ENCODE measurements at places on chromosomes 13 and 19. TPM values are rescaled to one million over a fixed set of nuclear protein-coding genes. Genes with fewer than 3 reads are reported as not detected.

DNA sequence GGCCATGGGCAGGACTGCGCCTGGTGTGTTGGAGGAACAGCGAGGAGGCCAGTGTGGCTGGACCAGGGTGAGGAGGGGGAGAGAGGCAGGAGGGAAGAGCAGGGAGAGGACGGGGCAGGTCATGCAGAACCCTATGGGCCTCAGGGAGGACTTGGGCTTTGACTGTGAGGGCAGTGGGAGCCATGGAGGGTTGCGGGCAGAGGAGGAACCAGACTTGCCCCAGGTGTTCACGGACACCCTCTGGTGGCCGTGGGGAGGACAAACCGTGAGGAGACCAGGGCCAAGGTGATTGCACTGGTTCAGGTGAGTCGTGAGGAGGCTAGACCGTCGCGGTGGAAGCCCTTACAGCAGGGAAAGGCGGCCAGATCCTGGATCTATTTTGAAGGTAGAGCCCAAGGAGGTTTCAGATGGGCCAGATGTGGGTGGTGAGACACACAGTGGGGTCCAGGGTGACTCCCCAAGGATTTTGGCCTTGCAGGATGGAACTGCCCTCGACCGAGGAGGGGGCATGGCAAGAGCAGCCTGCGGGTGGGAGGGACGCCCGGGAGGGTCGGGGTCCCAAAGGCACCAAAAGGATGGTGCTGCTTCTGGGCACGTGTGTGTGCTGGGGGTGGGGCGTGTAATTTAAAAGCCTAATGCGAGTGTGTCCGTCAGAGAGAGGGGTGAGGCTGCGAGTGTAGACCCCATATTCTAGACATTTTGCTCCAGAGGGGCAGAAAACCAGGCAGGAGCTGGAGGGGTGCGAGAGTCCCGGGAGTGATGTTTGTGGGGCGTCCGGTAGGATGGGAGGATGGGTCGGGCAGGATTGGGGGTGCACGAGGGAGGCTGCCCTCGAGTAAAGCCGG is 2.7 kb upstream of the REXO1 start:
- no peak for DNase-seq

DNA sequence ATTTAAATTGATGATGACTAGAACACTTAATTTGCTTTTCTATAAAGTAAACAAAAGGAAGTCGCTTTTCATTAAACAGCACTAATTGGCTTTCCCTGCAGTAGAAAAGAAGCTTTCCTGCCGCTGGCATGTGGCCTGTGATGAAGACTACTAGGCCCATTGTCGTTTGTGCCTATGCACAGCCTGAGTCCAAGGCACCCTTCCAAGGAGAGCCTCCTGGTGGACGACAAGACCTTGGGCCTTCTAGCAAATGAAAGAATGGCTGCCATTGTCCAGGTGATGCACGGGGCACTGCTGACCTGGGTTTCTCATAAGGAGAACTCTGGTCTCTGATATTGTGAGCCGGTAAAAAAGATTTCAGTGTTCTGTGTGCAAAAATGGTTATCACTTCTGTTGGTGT is 233.0 kb downstream of the COL4A1 start:
- no peak for DNase-seq

- DNase-seq, result no peak
These were observed 35.7 kb downstream of the ZNF493 start for GRCh38 chr19:21432590-21432989.

The ACER1 gene
- not detected for total RNA-seq

The CLEC17A gene
- not detected for total RNA-seq

The SERP2 gene
- 12.4 TPM for total RNA-seq

The PSG7 gene
- not detected for total RNA-seq
